ENCODE measurements at places on chromosomes 3 and 15.

GRCh38 chr3:31423482-31423881 is 109.2 kb upstream of the STT3B start:
- no peak for DNase-seq

GRCh38 chr3:171200750-171201088 is 174.2 kb upstream of the SLC2A2 start:
- no peak for DNase-seq

GRCh38 chr3:126908752-126909275 is 74.1 kb upstream of the PLXNA1 start:
- no peak for DNase-seq

DNA sequence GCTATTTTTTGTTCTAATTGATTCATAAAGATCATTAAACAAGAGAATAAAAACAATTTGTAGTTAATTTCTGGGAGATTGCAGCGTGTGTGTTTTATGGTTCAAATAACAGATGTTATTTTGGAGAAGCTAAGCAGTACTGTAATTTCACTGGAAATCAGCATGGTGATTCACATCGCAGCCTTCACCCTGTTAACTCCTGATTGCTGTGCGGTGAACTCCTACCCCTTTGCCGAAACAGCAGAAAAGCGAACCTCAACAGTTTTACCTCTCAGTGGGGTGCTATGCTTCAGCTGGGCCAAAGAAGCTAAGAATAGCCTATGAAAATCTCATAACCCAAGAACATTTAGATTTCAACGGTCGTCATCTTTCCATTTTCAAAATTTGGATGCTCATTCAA is 441.5 kb upstream of the RARB start:
- no peak for DNase-seq

DNA sequence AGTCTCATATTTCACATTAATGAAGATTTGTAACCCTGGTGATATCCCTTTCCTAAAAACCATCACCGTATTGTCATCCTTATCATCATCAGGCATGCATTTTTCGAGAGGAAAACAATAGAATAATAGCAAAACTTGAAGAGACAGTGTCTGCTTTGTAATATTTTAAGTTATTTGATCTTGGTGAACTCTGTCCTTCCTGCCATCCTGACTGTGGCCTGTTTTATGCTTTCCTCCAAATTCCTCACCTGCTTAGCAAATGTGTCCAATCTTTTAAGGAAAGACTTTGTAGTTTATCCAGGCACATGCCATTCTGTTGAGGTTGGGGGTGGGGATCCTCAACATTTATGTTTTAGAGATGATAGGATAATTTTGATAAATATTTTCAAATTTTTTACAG is 306.1 kb upstream of the COL8A1 start:
- no peak for DNase-seq

- DNase-seq: no peak
Measured at GRCh38 chr3:52874160-52874701, 23.1 kb downstream of the STIMATE start.

DNA sequence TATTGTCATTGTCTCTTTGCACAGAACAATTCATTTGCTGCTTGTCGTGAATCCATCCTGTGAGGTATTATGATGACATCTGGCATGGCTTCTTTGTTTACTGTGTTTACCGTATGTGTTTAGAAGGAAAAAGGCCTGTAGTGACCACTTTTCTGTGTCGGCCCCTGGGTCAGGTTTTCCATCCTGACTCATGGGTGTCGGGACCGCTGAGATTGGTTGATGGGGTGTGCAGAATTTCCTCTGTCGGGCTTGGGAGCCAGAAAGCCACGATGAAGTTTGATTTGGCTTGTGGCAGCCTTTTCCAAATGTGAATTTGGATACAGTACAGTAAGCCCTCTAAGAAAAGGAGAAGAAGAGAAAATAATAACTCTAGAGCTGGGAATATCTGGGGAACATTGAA is 113.5 kb downstream of the FNDC3B start:
- DNase-seq: no peak

DNA sequence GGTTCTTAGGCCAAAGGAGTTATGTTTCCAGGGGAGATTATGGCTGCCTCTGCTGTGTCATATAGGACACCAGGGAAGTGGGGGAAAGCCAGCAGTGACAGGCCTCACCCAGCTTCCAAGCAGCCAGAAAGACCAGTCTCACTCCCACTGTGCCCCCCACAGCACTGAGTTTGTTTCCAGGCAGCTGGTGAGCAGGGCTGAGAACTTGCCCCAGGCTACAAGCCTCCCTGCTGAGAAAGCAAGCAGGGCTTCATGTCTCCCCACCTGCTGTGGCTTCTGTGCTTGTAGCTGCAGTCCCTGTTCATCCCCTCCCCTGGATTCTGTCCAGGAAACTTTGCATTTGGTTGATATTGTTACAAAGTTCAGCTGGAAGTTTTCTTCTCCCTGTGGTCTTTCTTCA is 376.3 kb downstream of the PDCD6IP start:
- peak; percentile 76 for DNase-seq

DNA sequence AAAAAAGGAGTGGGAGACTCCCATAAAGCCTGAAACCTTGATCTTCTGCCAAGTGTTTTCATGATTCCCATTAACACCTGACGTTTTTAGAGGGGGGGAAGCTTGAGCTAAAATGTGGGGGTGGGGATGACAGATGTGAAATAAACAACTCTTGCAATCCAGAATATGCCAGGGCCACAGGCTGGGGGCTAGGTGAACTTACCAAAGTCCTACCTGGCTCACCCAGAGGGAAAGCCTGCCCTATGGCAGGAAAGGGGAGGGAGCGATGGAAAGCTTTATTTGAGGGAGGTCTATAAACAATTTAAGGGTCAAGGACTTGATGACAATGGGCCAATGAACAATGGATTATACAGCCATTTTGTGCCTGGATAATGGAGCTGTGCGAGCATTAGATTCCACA is 108.3 kb downstream of the LRIG1 start:
- no peak for DNase-seq

- DNase-seq: no peak
Measured at GRCh38 chr15:57227166-57227565, 149.1 kb upstream of the CGNL1 start.

DNA sequence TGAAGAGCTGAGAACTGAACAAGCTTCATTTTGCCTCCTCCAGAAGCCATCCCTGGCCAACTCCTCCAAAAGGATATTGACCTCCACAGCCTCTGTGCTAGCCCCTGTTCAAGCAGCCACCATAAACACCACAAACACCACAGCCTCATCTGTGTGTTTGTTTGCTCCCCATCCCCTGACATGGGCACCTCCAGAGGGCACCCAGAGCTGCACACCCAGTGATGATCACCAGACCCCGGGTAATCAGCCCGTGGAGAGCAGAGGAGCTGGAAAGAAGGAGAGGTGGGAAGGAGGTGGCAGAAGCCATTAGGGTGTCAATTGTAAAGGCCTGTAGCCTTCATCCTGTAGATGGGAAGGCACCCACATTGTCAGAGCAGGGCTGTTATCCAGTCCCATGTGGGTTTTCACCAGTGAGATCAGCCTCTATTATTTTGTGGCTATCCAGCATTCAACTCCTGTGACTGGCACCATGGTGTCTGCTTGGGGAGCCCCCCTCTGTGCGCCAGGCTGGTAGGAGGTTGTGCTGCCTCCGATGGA is 6.8 kb upstream of the WNT7A start:
- DNase-seq: no peak

DNA sequence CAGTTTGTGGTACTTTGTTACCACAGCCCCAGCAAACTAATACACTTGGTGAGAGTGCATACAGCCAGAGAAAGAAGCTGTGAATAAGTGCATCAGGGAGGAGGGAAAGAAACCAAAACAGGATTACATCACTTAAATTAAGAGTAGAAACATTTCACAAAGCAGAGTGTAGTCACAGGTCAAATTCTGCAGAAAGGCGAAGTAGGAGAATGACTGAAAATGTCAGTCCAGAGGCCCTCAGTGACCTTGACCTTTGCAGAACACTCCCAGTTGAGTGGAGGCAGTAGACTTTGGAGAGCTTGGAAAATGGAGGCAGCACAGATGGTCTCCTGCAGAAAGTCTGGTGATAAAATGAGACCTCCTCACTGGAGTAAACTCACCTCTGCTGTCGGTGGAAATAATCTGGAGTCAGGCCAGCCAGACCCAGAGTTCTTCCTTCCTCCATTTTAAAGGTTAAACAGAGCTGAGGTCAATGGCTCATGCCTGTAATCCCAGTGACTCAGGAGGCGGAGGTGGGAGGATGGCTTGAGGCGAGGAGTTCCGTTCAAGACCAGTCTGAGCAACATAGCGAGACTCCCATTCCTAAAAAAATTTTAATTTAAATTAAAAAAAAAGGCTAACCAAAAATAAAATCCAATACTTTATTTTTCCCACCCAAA is 5.0 kb downstream of the CD86 start:
- no peak for DNase-seq

- DNase-seq: no peak
Measured at GRCh38 chr3:107753976-107754375, 231.2 kb downstream of the BBX start.

GRCh38 chr15:29097971-29098370 is 171.7 kb downstream of the NSMCE3 start:
- DNase-seq: no peak

DNA sequence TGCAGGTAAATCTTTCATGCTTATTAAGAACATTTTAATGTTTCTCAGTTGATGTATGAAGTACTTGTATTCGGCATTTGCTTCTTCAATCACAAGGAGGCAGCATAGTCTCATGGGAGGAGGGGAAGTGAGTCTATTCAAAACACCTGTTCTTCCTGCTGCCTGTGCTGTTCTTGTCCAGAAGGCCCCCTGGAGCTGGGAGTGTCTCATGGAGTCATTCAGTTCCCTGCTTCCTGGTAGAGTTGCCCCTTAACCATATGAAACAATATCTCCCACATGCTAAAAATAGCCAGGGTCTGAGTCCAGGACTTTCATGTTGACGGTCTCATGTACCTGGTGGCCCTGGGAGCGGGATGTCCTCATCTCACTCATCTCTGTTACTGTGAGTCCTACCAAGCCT is 15.5 kb upstream of the PPP1R2 start:
- DNase-seq: peak; percentile 41

GRCh38 chr3:171159024-171159821 is 132.7 kb upstream of the SLC2A2 start:
- no peak for DNase-seq

DNA sequence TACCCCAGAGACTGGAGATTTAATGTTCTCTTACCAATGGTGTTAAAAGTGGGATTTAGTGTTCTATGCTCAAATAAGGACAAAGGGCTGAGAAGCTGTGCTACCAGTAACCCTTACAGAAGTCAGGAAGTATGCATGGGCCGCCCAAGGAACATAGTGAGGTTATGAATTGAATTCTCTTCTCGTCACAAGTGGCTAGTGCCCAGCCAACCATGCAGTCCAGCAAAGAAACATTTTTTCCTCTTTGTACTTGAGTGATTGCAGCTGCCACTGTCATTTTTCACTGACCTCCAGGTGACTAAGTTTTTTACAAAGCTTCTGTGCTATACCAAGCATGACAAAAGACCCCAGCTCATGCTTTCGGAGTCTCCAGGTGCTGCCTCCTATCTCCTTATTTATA is 110.6 kb upstream of the DCBLD2 start:
- DNase-seq: no peak

DNA sequence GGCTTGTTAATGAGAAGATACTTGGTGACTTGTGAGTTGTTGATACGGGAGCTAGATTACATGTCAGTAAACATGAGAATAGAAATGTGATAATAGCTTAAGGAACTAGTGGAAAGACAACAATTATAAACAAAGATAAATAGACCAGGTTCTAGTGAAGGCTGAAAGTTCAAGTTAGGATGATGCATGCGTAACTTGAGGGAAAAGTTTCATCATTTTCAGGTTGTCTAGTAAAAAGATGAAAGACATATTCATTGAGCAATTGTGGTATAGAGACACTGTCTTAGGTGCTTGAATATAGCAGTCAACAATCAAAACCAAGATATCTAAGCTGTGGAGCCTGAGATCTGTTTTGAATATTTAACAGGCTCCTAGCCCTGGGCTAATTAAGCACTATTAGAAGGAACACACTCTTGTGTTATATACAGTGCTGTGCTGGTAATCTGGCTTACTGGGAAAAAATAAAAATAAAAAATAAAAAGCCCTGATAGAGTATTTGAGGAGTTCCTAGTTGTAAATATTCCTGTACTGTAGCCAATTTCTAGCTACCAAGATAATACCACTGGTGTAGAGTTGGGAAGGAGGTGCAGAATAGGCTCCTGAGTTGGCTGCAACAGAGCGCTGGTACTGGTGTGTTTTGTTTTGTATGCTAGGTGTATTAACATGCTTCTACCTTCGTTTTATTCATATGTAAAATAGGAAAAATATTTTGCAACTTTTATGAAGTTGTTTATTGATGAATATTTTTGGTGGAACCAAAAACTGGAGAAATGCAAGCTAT is 68.5 kb downstream of the NLGN1 start:
- no peak for DNase-seq

DNA sequence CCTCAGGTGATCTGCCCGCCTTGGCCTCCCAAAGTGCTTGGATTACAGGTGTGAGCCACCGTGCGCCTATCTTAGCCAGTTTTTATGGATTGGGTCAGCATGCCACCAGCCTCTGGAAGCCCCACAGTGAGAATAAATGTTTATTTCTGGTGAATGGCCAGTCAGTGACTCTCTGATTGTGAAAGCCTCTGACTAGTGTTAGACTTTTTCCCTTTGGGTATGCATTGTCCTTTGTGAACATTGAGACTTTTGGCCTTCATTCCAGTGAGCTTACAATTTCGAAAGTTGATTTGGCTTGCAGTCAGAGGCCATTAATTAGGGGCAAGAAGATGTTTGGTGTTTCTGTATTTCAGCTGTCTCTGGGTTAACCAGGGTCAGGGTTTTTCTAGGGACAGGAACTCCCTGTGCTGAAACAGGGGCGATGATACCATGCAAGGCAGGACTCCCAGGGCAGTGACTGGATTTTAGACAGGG is 274.5 kb upstream of the C2CD4B start:
- DNase-seq: no peak

- DNase-seq: no peak
Measured at GRCh38 chr3:130761730-130762311, 15.2 kb upstream of the PIK3R4 start.

- no peak for DNase-seq
Measured at GRCh38 chr3:182183716-182184430, 472.1 kb downstream of the SOX2 start.

DNA sequence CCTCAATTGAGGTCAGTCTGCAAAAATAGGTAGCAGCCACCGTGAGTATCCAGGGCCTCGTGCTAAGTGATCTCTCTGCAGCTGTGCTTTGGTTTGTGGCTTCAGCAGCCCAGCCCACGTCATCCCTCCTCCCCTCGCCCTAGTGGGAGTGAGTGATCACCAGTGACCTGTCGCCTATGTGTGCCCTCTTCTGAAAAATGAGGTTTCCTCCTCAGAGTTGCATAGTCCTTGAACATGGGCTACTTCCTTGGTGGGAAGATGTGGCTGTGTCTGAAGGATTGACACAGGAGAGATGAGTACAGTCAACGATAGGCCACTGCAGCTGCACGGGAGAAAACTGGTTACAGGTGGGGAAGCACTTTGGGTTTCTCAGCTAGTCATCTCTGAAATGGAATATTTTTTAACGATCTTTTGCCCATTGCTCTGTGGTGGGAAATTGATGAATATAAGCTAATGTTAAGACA is 144.8 kb upstream of the BHLHE40 start:
- no peak for DNase-seq

GRCh38 chr3:40765884-40766283 is 241.1 kb downstream of the ZNF621 start:
- no peak for DNase-seq

GRCh38 chr3:53082736-53083135 is 36.9 kb upstream of the SFMBT1 start:
- DNase-seq: no peak

GRCh38 chr15:75036212-75036616 is 12.8 kb downstream of the PPCDC start:
- no peak for DNase-seq
